ENCODE measurements at places on chromosomes 11 and 22.

GRCh38 chr11:119019996-119020395 is 1.4 kb downstream of the TRAPPC4 start:
- no peak for DNase-seq

DNA sequence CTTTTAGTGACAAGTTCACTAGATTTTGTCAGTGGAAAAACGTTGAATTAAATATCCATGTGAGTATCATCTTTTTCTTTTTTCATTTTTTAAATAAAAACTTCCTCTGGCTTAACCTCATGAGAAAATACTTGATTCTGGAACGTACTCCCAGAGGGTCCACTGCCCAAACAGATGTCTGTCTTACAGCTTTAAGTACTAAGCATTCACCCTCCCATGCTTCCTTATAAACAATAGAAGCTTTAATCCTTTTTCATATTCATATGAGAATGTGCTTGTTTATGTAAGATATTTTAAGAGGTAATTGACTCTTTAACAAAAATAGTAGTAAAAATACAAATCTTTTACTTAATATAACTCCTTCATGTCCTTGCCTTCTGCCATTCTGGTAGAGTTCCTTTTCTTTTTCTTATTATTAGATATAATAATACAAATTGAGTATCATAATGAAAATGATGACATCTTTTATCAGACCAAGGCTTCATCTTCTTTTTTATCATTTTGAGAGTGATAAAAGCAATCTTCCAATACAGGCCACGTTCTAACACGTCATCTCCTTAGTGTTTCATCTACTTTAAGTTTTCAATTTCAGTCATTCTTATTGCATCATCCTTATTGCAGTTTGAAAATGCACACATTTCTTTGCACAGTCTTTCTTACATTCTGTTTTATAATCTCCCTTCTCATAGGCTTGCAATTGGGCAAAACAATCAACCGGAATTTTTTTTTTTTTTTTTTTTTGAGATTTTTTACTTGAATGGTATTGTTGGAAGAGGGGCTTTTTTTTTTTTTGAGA is 69.5 kb upstream of the MYO18B start:
- DNase-seq, result no peak

GRCh38 chr11:35681163-35681767 is 18.7 kb downstream of the TRIM44 start:
- peak; percentile 33 for DNase-seq

DNA sequence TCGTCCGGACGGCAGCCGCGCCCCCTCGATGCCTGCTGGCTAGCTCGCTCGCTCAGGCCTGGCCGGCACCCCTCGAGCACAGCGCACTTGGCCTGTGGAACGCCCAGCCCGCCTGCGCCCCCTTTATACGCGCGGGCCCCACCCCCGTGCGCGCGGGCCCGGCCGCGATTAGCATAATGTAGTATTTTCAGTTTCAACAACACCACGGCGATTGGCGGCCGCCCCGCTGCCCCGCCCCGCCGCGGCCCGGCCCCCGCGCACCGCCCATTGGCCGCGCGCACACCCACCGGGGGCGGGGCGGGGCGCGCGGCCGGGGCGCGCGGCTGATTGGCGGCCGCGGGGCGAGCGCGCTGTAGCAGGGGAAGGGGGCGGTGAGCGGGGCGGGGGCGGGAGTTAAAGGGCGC is at the start of gene CDKN1C:
CDKN1C (minus strand) TSS at position 98 of the 404 bp plus-strand sequence. CDS start 319 bp downstream, outside the sequence.
- peak; percentile 79 for DNase-seq

DNA sequence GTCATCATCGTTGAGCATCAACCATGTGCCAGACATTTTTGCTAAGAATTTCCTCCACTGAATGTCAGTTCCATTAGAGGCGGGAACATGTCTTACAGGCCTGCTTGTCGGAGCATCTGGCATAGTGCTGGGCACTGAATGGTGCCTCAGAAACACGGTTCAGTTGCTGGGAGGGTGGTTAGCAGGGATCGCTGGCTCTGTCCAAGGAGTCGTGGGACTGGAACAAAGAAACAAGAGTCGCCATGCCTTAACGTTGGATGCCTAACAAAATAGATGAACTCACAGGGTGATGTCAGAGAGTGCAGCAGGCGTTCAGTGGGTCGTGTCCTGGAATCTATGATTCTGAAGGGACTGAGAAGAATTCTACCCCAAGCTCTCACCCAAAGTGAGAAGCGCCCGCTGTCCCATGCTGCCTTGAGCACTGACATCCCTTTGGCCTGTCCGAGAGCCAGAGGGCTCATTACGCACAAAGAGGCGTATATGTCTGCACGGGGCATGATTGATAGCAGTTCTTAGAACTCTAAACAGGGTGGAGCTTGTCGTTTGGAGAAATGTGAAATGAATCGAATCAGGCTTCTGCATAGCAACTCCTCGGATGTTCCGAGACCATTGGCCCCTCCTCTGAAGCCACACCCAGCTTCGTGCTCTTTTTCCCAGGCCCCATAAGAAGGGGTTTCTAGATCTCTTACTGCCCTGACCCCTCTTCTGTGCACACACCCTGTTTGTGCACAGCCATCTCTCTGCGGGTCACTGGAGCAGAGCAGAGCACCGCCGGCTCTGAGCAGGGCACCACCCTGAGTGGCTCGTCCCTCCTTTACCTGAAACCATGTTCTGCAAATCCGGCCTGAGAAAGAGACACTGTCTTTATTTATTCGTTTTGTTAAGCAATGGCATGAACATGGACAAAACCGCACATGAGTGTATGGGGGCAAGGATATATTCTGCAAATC is 113.1 kb upstream of the B3GAT1 start:
- DNase-seq, result no peak

DNA sequence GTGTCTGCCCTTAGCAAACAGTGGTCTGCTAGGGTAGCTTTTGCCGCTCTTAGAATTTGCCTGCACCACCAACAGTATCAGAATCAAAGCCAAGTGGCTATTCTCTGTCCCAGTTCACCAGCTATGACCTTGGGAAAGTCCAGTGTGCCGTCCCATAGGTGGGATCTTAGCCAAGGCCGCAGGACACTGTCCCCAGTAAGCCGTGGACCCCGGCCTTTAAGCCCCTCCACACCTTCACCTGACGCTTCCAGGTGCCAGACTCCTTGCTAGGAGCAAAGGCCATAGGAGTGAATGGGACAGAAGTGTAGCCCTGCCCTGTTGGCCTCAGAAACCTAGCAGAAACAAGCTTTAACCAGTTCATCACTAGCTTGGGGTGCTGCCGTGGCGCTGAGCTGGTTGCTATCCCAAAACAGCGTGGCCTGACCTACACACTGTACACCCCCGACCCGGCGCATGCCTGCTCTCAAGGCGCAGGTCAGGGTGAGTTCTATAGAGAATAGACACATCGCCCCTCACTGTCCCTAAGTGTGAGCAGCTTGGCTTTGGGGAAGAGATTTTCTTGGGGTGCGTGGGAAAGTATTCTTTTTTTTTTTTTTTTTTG is 4.5 kb downstream of the FADD start:
- DNase-seq, result no peak

- DNase-seq, result no peak
Observed at GRCh38 chr22:23100124-23100801, 29.9 kb downstream of the GNAZ start.

DNA sequence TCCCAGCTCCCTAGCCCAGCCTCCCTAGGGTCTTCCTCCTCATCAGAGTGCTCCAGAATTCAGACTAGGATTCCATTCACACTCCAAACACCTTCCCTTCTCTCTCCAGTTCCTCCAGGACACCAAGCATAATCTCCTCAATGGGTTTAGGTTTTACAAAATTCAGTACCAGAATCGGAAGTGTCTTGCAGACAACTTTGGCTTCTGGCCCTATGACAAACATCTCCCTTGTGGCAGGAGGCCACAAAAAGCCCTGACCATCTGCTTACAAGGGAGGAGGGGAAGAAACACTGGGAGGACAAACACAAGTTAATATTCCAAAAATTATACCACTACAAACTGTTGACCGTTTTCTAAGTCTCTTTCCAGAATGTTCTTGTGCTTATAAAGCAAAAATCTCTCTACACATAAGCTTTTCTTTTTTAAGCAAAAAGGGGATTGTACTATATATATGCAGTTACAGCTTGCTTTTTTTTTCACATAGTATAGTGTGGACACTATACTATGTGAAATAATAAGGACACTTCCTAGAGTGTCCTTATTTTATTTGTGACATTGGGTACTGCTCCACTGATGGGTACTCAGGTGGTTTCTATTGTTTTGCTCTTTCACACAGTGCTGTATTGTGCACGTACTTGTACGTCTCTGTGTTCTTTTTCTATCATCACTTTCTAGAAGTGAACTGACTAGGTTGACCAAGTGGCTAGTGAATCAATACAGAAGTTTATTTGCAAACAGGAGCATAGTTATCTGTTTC is 78.7 kb downstream of the BDNF start:
- DNase-seq, result no peak

GRCh38 chr11:130213979-130214281 is 54.3 kb downstream of the ST14 start:
- DNase-seq, result no peak

DNA sequence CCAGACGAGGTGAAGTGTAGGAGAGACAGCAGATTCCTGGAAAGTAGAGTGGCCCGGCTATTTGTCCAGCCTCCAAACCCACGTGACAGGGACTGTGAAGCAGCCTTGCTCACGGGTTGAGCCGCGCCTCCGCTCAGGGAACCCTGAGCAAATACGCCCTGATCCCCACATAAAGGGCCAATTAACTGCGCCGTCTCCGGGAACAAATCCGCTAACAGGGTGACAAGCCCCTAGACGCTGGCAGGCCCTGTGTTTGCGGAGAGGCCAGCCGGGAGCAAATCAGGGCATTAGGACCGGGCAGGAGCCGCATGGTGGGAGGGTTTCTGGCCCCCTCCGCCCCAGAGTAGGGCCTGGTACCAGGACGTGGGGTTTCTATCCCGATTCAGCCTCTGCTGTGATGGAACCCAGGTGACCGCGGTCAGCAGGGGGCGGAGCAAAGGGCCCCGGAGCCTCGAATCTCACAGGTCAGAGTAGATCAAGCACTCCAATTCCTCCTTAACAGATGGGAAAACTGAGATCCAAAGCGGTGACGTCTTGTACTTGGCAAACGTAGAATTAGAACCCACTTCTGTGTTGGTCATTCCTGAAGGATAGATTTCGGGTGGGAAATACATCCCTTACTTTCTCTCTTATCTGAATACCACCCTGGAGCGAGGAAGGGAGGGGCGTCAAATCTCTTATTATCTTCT is 2.0 kb upstream of the ROBO3 start:
- no peak for DNase-seq

DNA sequence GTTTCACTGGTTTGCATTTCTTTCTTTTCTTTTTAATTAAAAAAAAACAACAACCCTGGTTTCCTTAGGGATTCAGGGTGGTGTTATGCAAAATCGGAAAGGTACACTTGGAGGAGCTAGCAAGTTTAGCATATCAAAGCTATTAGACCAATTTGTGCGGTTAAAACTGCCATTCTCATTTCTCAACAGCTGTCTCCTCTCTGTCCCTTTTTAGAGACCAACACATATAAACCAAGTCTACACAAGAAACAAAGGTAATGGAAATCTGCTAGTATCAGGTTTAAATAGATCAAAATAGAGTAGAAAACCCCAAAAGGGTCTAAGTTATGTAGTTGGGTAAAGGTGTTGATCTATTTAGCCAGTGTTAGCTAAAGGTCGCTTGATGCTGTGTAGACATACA is 1.7 kb upstream of the SESN3 start:
- no peak for DNase-seq

- no peak for DNase-seq
Observed at GRCh38 chr11:17519061-17519885, 24.9 kb downstream of the USH1C start.

- no peak for DNase-seq
Observed at GRCh38 chr22:45262931-45263462, 21.8 kb upstream of the UPK3A start.

DNA sequence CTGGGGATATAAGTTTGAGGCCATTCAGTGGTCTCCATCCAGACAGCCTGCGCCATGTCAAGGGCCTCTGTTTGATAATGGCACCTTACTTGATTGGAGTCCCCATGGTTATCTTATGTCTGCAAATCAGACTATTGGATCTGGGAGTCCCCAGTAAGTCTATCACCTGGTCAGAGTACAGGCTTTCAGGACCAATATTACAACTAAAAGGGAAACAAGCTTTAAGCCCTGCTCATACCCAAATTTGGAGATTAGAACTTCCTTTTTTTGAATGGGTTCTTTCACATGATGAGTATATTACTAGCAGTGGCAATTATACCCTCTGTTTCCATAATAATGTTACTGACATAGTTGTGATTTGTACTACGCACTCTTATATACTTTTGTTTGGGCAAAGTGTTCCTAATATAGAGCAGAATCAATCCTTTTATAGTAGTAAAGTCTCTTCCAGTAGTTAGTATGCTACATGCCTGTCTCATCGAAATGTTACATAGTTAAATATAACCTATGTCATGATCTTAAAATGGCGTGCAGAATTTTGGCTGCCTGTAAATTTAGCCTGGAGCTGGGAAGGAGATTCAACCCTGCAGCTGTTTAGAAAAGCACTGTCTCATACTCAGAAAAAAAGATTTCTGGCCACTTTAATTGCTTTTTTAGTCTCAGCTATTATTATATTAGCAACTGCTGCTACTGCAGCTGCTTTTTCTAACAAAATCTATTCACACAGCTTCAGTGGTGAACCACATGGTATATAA is 4.9 kb downstream of the MS4A15 start:
- no peak for DNase-seq

- DNase-seq, result no peak
Observed at GRCh38 chr11:1125803-1126202, 31.9 kb upstream of the MUC5AC start.

GRCh38 chr11:14369598-14369997 is 10.6 kb upstream of the RRAS2 start:
- DNase-seq, result no peak

DNA sequence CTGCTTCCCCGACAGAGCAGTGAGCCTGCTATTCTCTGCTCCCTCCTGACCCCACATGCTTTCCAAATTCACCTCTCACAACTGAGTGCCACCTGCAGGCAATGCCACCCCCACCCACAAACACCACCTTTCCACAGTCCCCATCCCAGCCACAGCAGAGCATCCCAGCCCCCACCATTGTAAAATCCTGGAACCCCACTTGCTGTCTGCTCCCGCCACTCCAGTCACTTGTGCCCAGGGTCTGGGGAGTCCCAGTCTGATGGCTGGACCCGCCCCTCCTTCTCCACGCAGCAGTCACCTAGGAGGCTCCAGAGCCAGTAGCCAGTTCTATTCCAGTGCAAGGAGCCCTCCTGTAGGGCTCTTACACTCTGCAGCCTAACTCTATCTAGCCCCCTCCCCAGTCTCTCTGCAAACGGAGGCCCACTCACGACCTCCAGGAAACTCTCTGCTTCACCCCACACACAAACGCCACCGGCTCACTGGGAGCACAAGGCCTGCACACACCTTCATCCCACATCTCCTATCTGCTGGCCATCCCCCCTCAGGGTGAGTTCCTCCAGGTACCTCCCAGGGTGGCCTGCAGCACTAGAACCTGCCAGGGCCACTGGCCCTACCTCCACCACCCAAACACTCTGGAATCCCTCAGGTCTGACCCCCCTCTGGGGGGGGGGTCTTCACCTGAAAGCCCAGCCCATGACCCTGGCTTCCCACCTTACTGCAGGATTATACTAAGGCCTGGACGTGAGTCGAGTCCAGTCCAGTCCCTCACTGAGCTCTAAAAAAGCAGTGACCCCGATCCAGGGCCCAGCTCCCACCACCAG is 1.4 kb downstream of the GNB1L start:
- no peak for DNase-seq

GRCh38 chr11:45925550-45925949 is 3.1 kb downstream of the LARGE2 start:
- no peak for DNase-seq

GRCh38 chr11:134988495-134988894 is 576.5 kb upstream of the B3GAT1 start:
- DNase-seq, result no peak

Measured in GM06990 (cell line).